ENCODE measurements at places on chromosomes 7 and 10.
A peak's percentile ranks its signal among the peaks of the same experiment; 100 is the strongest.

GRCh38 chr10:6112893-6113292, 24.1 kb downstream of the RBM17 start:
- DNase-seq = no peak

- DNase-seq = no peak
Observed at GRCh38 chr10:78403781-78404180, 370.1 kb downstream of the RPS24 start.

- no peak for DNase-seq
Observed at GRCh38 chr10:132482090-132482800, 55.3 kb upstream of the INPP5A start.

GRCh38 chr7:36153571-36154097, 580 bp downstream of the EEPD1 start:
- DNase-seq = peak; percentile 18

GRCh38 chr10:34721208-34721840, 93.8 kb downstream of the PARD3 start:
- no peak for DNase-seq

DNA sequence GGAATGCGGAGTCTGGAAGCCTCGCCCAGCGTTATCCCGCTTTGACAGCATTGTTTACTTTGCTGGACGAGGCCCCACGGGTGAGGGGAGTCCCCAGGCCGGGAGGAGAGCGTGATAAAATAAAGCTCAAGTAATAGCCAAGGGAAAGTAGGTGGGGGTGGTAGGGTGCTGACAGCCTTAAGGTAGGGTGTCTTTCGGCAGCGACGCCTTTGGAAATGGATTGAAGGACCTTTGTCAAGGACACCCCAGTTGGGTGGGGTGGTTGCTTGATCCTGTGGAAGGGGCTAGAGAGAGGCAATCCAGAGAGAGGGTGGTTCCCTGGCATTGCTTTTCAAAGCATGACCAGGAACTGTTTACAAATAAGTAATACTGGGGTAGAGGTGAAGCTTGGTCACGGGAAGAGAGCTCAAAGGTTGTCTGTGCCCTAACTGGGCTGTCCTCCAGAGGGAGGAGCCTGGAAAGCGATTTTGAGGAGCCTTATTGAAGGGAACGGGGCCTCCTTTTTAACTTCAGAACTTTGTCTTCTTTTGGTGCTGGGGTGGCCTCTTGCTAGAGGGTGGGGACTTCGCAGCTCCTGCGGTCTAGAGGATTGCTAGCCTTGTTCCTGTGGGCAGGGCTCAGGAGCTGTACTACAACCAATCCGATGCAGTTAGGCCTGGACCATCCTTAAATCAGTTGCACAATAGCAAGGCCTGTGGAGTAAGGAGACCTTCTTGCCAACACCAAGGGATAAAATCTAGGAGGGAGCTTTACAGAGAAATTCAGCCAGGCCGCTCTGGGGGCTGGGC, 1.3 kb downstream of the EIF4EBP2 start:
- DNase-seq = peak; percentile 62

- no peak for DNase-seq
Observed at GRCh38 chr7:38844952-38845563, 63.9 kb downstream of the VPS41 start.

- DNase-seq = no peak
Observed at GRCh38 chr7:4200546-4201094, 481.5 kb upstream of the FOXK1 start.

GRCh38 chr10:22219308-22219707, 1.5 kb upstream of the EBLN1 start:
- DNase-seq = no peak

DNA sequence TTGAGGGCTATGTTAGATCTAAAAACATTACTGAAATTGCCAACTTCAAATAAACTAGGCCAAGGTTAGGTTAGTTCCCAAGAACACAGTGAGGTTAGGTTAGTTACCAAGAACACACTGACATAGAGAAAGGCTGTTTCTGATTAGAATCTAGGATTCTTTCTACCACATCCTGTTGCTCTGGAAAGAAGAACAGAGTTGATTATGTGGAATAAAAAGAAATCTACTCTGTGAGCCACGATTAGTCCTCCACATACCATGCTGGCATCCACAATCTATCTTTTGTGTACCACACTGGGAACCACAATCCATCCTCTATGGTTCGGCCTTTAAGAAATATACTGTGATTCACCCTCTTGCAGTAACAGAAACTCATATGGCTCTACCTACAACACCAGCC, 91.4 kb downstream of the LRRTM3 start:
- no peak for DNase-seq

DNA sequence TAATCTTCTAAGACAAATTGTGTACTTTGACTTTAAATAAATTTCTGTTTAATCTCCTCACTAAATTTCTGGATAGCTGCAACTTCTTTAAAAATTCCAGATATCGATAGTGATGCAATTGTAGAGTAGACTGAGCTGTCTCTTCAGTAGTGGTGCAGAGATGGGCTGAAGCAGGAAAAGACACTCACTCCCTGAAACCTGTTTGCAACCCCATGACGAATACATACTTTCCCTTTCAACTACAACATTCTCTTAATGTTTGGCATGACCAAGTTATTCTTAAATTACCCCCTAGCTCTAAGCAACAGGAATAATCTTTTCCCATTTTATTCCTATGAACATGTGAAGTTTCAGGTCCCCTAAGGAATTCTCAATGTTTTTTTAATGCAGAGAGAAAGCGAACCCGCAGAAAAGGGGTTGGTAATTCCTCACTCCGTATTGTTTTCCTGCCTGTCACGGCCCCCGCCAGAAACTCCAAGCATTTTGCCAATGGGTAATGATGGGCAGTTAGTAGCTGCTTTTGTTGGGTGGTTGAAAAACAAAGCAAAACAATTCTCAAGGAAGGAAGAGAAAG, 1.3 kb downstream of the THSD7A start:
- DNase-seq = no peak

DNA sequence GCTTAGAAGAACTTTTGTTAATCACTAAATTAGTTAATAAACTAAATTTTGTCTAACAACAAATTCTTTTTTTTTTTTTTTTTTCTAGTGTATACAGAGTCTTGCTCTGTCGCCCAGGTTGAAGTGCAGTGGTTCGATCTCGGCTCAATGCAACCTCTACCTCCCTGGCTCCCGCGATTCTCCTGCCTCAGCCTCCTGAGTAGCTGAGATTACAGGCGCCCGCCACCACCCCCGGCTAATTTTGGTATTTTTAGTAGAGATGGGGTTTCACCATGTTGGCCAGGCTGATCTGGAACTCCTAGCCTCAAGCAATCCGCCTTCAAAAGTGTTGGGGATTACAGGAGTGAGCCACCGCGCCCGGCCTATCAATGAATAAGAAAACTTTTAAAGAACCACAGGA, 1.1 kb upstream of the IQUB start:
- no peak for DNase-seq

GRCh38 chr7:106984034-106984433, 60.5 kb upstream of the PRKAR2B start:
- DNase-seq = no peak

DNA sequence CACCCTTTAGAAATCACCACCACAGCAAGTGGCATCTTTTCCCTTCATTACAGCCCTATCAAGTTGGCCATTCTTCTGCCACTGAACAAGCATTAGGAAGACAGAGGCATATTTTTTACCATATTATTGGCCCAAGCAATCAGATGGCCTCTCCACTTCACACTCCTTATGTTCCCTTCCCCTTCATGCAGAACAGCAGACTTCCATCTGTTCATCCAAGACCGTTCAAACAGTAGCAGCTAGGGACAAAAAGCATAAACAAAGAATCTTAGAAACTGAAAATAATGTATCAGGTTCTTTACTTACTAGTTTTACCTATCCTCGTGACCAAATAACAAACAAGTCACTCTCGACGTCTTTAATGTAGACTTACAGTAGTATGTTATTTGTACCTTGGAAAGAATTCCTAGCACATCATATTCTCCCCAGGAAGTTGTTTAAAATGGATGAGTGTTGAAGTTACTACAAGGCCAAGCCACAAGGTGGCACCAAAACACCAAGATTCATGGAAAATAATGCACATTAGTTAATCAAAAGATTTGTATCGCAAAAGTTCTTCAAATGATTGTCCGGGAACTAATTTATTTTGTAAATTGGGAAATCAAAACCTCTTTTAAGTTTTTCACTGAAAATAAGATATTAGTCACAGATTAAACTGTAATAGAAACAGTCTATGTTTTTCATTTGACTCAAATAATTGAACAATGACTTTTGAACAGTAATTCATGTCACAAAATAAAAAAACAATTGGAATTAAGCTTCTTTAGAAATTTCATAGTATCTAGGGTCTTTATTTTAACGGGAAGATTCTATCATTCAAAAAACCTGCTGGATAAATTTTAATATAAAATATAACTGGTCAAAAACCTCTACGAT, 112.1 kb downstream of the VPS41 start:
- peak; percentile 20 for DNase-seq

GRCh38 chr7:90597563-90598253, 1.6 kb downstream of the CDK14 start:
- no peak for DNase-seq

- DNase-seq = peak; percentile 20
Observed at GRCh38 chr7:35519971-35520809, 174.7 kb downstream of the HERPUD2 start.

DNA sequence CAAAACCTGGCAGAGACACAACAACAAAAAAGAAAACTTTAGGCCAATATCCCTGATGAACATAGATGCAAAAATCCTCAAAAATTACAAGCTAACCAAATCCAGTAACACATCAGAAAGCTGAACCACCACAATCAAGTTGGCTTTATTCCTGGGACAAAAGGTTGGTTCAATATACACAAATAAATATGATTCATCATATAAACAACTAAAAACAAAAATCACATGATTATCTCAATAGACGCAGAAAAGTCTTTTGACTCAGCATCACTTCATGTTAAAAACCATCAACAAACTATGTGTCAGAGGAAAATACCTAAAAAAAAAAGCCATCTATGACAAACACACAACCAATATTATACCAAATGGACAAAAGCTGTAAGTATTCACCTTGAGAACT, 283.5 kb downstream of the THSD7A start:
- no peak for DNase-seq

DNA sequence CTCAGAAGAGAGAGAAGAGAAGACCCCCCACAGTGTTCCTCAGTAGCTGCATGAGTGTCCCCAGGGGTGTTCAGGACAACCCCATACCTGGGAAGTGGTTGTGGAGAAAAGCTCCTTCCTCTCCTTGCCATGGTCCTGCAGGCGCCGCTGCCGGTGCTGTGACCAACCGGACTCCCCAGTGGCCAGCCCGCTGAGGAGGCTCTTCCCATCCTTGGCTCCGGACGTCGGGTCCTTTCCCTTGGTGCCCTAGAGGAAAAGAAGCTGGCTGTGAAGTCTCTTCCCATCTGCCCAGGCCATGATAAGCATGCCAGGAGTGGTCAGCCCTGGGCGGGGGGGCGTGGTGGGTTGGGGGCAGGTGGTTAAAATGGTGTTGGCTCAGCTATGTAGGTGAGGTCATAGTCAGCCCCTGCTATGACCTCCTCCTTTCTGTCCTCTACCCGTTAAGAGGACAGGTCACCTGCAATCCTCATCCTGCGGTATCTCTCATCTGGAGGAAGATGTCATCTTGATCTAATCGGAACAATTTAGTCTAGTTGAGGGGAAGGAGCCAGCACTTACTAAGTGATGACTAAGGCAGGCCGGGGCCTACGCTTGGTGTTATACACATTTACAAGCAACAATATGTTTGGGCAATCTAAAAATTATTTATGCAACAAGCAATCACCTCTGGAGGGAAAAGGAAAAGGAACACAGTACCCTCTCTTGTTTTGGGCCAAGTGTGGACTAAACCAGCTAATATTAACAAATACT, 13.2 kb downstream of the WDR91 start:
- no peak for DNase-seq

DNA sequence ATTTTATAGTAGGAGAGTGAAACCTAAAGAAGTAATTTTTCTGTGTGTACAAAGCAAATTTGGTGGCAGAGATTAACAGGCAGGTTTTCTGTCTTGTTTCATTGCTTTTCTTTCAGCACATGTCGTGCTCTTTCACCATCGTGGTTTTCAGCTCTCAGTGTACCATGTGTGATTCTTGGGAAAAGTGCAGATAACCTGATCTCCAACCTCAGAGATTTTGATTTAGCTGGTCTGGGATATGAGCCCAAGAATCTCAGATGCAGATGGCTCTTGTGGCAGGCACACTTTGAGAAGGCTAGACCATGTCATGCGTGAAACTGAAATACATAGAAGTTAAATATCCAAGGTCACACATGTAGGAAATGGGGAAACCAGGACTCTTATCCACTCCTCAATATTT, 317.4 kb downstream of the EXOC4 start:
- no peak for DNase-seq

DNA sequence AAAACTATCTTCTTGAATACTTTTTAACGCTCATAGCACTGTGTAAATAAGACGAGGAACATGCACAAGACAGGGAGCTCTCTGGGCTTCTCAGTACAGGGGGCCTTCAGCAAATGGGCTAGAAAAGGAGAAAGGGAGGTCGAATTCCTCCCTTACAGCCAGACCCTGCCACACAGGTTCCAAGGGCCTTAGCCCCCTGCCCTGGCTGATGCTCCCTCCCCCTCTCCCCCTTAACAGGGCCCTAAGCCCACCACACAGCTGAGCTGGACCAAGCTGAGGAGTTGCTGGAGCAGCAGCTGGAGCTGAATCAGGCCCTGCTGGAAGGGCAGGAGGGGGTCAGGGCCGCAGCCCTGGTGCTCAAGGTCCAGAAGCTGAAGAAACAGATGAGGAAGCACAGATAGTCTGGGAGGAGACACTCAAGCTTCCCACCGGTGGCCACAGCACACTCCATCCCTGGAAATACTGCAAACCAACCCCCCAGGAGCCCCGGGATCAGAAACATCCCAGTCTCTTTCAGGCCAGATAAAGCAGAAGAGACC, 153.9 kb downstream of the SNX13 start:
- no peak for DNase-seq

- DNase-seq = no peak
Observed at GRCh38 chr7:43244784-43245183, 132.3 kb downstream of the HECW1 start.

DNA sequence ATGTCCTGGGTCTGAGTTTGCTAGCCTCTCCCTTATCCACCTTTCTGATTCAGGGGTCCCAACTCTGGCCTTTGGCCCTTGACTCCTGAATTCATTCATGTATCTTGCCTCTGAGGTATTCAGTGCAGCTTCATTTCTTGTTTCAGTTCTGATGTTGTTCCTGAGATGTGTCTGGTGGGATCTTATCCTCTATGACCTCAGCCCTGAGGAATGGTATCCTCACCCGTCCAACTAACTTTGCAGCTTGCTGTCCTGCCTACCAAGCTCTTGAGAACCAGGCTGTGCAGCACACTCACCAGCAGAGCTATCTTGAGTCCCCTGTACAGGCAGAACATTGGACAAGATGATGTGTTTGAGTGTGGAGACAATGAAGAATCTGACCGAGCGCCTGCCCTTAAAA, 13.8 kb downstream of the SUFU start:
- no peak for DNase-seq

- DNase-seq = no peak
Observed at GRCh38 chr10:104368381-104368780, 14.7 kb downstream of the CFAP58 start.

GRCh38 chr10:110207805-110208613, 604 bp downstream of the MXI1 start:
- DNase-seq = peak; percentile 48

DNA sequence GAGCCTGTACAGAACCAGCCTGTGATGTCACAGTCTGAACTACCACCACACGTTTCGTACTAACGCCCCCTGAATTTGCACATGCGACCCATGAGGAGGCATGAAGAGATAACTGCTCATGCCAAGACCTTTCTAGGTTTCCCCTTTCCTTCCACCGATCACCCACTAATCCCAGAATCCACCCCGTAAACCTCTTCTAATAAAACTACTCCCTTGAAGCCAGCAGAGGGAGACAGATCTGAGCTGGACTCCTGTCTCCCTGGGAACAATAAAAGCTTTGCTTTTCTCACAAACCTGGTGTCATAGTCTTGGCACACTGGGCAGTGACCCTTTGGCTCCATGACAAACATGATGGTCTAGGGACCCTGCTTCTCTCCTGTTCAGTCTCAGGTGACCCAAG, 144.5 kb downstream of the FRMD4A start:
- DNase-seq = no peak
